ENCODE measurements at places on chromosomes 16 and 17.

- DNase-seq = no peak
Measured at GRCh38 chr16:59252317-59252716, 518.2 kb upstream of the GOT2 start.

DNA sequence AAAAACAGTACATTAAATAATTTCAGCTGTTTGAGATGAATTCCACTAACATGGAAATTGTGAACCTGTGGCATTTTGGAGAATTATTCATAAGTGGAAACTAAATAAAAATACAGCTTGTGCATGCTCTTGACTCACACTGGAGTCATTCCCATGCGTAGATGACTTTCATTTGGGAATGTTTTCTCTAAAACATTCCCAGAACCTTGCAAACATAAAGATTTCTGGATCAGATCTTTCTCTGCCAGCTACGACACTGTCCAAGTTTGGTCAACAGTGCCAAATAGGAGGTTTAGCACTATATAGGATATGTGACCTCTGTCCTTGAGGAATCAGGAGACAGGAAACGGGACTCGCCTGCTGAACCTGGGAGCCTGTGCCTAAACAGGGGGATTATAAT is 400.9 kb downstream of the SLC39A11 start:
- peak; percentile 88 for DNase-seq

DNA sequence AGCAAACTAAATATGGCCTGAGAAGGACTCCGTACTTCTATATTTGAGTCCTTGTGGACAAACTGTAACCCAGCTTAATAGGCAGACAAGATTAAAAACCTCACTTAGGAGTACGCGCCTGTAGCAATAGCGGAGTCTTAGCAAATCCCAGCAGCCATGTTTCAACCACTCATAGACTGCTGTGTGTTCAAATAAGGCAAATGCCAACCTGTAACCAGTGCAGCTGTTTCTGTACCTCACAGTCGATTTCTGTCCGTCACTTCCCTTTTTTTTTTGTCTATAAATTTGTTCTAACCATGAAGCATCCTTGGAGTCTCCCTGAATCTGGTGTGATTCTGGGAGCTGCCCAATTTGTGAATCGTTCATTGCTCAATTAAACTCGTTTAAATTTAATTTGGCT is 30.2 kb downstream of the TANC2 start:
- no peak for DNase-seq

DNA sequence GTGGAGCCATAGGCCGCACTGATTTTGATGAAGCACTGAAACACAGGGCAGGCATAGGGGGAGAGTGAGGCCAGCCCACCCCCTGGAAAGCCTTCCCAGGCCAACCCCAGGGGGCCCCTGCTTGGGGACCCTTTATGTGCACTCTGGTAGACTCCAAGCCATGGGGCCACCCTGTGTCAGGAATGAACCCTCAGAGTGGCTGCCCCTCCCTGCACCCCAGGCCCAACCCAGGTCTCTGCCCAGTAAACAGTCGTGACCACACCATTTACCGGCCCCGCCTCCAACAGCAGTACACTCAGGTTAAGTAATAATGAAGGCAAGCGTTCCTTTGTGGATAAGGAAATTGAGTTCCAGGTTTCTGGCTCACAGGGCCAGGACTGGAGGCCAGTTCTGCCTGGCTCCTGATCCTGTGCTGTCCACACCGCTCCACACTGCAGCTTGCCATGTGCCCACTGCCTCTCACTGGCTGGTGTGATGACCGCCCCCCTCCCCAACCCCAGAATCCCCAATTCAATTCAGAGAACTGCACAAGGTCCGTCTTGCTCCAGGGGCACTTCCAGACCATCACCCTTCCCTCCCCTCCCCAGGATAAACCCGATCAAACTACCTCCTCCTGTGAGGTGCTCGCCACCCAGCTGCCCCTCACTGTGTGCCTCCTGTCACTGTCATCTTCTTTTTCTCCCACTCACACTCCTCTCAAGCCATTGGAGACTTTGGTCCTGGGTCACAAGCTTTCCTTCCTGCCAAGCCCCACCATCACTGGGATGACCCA is 13.6 kb downstream of the PIMREG start:
- no peak for DNase-seq

GRCh38 chr17:79504181-79504605 is 106.7 kb downstream of the RBFOX3 start:
- peak; percentile 13 for DNase-seq

GRCh38 chr16:21634216-21634615 is 18.2 kb downstream of the IGSF6 start:
- DNase-seq = no peak

DNA sequence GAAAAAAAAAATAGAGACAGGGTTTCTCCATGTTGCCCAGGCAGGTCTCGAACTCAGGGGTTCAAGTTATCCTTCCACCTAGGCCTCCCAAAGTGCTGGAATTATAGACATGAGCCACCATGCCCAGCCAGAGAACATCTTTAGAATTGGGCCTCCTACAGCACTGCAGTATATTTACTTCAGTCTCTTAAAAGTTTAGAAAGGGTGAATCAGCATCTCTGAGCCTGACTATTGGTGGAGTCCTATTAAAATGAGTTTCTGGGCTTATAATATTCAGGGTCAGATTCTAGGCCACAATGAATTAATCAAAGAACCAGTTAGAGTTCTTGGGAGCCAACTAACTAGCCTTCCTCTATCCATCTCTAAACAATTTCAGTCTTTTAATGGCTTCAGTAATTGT is 22.8 kb downstream of the TADA2A start:
- peak; percentile 23 for DNase-seq

DNA sequence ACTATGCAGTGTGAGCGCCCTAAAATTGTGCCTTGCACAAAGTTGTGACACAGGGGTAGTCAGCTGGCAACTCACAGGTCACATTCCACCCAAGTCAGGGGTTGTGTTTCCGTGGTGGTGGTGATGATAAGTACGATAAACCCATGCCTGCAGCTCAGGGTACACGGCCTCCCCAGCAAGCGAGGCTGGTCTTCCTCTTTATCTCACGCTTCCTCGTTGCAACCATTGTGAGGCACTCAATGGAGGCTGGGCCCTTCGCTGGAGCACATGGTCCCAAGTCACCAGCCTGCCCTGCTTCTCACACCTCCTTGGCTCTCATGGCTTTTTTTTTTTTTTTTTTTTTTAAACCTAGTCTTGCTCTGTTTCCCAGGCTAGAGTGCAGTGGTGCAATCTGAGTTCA is 307.5 kb downstream of the CPPED1 start:
- DNase-seq = no peak

DNA sequence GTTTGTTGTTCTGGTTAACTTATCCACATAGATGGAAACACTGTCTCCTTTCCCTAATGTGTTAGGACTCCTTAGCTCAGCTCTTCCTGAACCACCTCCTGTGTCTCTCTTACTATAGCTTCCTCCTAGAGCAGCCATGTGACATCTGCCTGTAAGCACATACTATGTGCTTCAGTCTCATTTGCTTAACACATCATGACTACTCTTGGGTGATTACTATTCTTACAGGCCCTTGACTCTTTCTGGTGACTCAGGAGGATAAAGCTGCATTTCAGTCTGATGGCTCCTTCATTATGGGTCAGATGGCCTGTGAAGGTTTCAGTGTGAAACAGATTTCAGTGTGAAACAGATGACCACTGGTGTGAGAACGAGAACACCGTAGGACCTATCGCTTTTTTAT is 320 bp upstream of the KRTAP4-2 start:
- peak; percentile 86 for DNase-seq

- no peak for DNase-seq
Measured at GRCh38 chr17:75941442-75941819, 589 bp upstream of the FBF1 start.

GRCh38 chr16:1706386-1707192 is 594 bp downstream of the MAPK8IP3 start:
- DNase-seq = peak; percentile 55

DNA sequence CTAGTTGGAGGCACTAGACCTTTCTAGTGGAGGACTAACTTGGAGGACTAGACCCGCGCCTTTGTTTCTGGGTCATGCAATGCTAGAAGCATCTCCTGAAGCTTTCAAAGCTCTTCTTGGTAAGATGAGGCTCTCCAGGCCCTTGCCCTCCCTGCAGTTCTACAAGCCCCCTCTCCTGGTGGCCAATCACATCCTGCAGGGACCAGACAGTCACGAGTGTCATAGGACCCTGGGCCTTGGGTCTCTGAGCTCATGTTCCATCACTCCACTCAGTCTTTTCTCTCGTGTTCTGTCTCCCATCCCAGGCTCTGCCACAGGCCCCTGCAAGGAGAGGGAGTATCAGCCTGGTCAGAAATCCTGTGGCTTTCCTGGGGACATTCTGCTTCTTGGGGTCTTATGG is 119.6 kb downstream of the CYLD start:
- DNase-seq = no peak

GRCh38 chr17:13721705-13722104 is 120.0 kb upstream of the HS3ST3A1 start:
- DNase-seq = no peak

Measured in ELR (cell line).